ENCODE measurements at places on chromosomes 5 and 9.

DNA sequence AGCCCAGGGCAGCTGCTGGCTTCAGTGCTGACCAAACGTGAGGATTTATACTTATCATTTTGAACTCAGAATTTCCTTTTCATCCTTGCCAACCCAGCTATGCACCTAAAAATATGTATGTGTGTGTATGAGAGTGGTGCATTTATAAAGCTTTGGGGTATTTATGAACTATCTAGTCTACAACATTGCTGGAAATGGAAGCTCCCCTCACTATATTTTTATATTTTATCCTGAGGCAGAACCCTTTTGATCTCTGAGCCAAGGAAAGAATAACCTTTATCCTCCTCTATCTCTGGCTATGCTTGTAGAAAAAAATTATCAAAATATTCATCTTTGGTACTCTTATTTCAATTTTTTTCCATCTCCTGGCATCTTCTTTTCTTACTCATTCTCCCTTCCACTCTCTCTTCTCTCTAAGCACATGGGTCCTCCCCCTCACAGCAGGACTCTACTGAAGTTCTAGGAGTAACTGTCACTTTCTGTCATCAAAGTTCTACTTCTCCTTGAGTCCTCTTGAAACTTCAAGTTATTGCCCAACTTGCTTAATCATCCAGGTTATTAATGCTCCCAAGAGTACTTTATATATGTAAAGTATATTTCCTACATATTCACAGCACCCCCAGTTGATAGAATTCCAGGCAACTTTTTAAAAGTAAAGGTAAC lies 190.9 kb downstream of the HINT1 start:
- no peaks in the 10 kb centered on the region for H3K4me1 ChIP-seq
- no peak overlapping the region for H3K4me3 ChIP-seq
- H3K27ac ChIP-seq, result no peak overlapping the region
- H3K36me3 ChIP-seq, result no peaks in the 10 kb centered on the region

DNA sequence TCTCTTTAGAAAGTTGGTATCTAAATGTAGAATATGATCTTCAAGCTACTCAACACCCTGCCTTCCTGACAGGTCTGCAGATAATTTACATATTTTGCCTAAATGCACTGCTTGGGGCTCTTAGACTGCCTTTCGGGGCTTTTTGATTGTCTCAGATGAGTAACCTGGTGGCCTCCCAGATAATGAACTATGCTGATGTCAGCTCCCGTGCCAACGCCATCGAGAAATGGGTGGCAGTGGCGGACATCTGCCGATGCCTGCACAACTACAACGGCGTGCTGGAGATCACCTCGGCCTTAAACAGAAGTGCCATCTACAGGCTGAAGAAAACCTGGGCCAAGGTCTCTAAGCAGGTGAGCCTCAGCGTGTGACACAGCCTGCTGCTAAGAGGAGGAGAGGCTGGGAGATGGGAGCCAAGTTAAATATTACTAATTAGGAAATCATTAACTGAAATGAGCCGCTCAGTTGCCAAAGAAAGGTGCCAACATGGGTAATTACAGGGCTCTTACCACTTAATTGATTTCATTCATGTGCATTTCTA lies 20.8 kb upstream of the CKMT2 start:
- no peaks in the 10 kb centered on the region for H3K27me3 ChIP-seq
- H3K4me3 ChIP-seq, result no peak overlapping the region
- H3K36me3 ChIP-seq, result no peaks in the 10 kb centered on the region
- no peaks in the 10 kb centered on the region for H3K4me1 ChIP-seq
- no peak overlapping the region for H3K27ac ChIP-seq

DNA sequence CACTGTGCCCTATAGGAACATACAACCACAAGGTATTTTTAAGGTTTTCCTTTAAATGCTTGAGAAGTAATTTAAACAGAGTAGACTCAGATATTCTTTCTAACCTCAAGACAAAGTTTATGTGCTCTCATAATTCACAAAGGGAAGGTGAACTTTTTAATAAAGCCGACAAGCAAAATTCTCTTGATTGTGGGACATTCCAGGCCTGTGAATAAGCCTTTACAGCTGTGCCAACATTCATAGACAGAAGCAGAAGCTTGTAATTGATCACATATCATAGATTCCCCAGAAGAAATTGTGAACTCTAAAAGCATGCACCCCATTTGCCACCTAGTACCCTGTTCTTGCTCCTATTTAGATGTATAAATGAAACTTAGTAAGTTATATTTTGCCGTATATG lies 1107.8 kb upstream of the SEMA6A start:
- no peak overlapping the region for H3K27ac ChIP-seq
- no peak overlapping the region for H3K4me3 ChIP-seq
- H3K27me3 ChIP-seq, result no peaks in the 10 kb centered on the region
- H3K36me3 ChIP-seq, result no peaks in the 10 kb centered on the region
- no peaks in the 10 kb centered on the region for H3K4me1 ChIP-seq

GRCh38 chr5:173051746-173052145 lies 4.4 kb upstream of the CREBRF start:
- DNase-seq, result no peak
- no peak overlapping the region for H3K4me3 ChIP-seq
- peaks cover 9% of the 10 kb centered on the region for H3K4me1 ChIP-seq

- no peaks in the 10 kb centered on the region for H3K4me1 ChIP-seq
- no peaks in the 10 kb centered on the region for H3K36me3 ChIP-seq
- no peak overlapping the region for H3K27ac ChIP-seq
- H3K27me3 ChIP-seq, result peaks cover 3% of the 10 kb centered on the region
Observed at GRCh38 chr5:173385832-173386360, 57.7 kb upstream of the STC2 start.

DNA sequence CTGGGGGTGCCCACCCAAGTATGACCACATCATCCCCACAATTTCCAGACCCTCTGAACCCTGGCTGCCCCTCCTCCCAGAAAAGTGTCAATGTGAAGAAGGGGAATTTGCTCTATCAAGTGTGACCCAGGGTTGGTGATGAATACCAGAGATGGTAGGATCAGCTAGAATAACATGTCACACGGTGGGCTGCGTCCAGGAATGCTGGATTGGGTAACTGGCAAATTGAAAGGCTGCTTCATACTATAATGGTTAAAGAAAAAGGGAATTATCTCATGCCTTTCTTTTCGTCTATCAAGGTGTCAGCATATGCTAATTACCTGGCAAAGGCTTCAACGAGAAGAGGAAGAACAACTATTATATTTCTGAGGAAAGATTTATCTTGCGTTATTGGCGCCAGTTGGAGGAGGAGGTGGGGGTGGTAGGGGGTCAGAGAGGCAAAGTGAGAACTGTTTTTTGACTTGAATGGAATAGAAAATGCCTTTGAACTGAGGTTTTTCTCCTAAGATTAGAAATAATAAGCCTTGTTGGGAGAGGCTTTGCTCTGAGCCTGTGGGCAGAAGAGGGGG lies 27.8 kb upstream of the ARAP3 start:
- no peak overlapping the region for H3K4me3 ChIP-seq
- H3K27me3 ChIP-seq, result peaks cover 5% of the 10 kb centered on the region
- H3K4me1 ChIP-seq, result no peaks in the 10 kb centered on the region
- no peak overlapping the region for H3K27ac ChIP-seq

DNA sequence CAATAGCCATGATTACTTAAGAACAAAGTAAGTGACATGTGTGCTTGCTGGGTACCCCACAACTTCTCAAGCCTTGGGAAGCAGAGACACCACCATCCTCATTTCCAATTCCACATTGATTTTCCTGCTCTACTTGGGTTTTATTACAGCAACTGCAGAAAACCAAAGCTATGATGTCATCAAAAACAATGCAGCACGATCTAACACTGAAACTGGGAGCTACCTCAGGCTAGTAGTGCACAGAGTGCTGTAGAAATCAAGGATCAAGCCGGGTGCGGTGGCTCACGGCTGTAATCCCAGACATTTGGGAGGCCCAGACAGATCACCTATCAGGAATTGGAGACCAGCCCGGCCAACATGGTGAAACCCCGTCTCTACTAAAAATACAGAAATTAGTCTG lies 174.4 kb upstream of the MSX2 start:
- no peaks in the 10 kb centered on the region for H3K4me1 ChIP-seq
- no peaks in the 10 kb centered on the region for H3K27me3 ChIP-seq
- H3K27ac ChIP-seq, result no peak overlapping the region
- H3K36me3 ChIP-seq, result no peaks in the 10 kb centered on the region
- H3K4me3 ChIP-seq, result no peak overlapping the region
- DNase-seq, result no peak

DNA sequence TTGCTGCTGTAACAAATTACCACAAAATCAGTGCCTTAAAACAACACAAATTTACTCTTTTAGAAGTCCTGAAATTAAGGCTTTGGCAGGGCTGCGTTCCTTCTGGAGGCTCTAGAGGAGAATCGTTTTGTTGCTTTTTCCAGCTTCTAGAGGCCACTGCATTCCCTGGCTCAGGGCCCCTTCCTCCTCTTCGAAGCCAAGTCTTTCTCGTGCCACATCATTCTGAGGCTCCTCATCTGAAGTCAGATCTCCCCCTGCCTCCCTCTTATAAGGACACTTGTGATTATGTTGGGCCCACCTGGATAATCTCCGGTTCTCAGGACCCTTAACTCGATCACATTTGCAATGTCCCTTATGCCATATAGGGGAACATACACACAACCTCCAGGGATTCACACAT lies 48.0 kb downstream of the SLC22A5 start:
- no peaks in the 10 kb centered on the region for H3K27me3 ChIP-seq
- no peak for DNase-seq
- peaks cover 53% of the 10 kb centered on the region for H3K36me3 ChIP-seq
- H3K4me3 ChIP-seq, result peak overlapping the region; percentile 27
- H3K4me1 ChIP-seq, result peaks cover 94% of the 10 kb centered on the region
- H3K27ac ChIP-seq, result peak overlapping the region; percentile 99

DNA sequence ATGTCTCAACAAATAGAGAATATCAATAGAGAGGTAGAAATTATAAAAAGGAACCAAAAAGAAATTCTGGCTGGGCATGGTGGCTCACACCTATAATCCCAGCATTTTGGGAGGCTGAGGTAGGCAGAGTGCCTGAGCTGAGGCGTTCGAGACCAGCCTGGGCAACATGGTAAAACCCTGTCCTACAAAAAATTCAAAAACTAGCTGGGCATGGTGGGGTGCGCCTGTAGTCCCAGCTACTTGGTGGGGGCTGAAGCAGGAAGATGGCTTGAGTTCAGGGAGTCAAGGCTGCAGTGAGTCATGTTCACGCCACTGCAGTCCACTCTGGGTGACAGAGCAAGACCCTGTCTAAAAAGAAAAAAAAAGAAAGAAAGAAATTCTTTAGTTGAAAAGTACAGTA lies 24.9 kb downstream of the IPPK start:
- no peaks in the 10 kb centered on the region for H3K27me3 ChIP-seq
- H3K4me3 ChIP-seq, result no peak overlapping the region
- no peak overlapping the region for H3K27ac ChIP-seq
- no peak for DNase-seq
- peaks cover 84% of the 10 kb centered on the region for H3K36me3 ChIP-seq

All from DND-41 (cell line).